ENCODE measurements at places on chromosomes 2 and 18.
A peak's percentile ranks its signal among the peaks of the same experiment; 100 is the strongest.

GRCh38 chr18:39607034-39607433 is 2041.4 kb upstream of the CELF4 start:
- no peak for DNase-seq

DNA sequence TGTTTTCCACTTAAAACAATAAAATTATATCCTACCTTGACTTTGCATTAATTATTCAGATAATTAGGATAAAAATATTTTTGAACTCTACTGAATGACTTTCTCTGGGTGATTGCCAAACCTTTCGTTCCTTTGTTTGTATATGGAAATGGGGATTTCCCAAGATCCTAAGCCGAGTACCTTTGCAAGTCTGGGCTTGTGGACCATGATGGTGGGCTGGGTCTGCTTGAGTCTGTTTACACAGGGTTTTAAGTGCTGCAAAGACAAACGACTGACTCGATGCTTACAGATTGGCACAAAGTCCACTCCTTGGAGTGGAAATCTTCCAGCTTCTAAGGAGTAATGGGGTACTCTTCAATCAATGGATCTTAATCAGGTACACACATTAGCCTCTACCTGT is 659.5 kb downstream of the TSN start:
- DNase-seq: peak; percentile 49

DNA sequence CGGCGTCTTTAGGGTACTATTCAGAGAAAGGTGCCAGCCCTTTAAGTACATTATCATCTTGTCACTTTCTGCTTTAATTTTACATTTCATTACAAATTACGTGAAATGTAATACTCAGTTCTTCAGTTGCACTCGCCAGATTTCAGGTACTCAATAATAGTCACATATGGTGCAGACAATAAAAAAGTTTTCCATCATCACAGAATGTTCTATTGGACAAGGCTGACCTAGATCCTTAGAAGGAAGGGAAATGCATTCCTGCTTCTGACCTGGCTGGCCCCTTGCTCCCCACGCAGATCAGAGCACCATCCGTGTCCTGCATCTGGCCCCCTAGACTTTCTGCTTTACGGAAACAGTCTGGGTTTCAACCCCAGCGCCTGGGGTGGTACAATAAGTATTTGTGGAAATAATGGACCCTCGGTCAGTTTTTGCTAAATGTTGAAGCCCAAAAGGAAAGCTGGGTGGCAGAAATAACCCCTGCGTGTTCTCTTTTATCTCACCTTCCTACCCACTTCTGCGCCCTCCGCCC is 681 bp upstream of the C2orf72 start:
- no peak for DNase-seq

GRCh38 chr2:86050301-86050700 is 55.4 kb downstream of the POLR1A start:
- DNase-seq: no peak

DNA sequence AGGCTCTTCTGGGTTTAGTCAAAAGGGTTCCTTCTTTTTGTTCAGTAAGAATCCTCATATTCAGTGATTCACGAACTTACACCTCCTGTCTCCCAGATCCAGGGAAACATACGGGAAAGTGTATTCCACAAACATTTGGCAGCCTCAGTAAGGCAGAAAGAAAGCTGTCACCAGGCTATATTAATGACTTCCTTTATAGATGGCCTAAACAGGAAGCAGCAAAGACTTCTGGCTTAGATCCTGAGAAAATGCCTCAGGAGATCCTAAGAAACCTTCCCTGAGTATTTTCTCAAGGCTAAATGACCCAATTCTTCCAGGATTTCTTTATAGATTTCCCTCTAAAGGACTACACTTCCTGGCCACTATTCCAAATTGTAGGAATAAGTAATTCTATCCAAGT is 1995.5 kb upstream of the CELF4 start:
- no peak for DNase-seq

- DNase-seq: no peak
Observed at GRCh38 chr2:11945139-11946126, 199.0 kb downstream of the LPIN1 start.

DNA sequence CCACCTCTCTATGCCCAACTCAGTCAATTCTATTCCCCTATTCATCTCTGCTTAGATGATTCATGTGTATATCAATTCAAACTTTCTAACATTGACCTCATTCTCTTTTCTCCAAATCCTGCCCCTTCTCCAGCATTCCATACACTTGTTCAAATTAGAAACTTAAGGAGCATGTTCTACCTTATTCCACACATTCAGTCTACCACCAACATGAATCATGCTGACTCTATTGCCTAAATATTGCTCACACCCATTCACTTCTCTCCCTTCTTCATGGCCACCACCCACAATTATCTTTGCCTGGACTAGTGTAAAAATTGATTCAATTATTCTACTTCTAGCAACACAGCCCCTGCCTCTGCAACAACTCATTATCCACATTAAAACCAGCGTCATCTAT is 147.5 kb downstream of the VWC2L start:
- no peak for DNase-seq

DNA sequence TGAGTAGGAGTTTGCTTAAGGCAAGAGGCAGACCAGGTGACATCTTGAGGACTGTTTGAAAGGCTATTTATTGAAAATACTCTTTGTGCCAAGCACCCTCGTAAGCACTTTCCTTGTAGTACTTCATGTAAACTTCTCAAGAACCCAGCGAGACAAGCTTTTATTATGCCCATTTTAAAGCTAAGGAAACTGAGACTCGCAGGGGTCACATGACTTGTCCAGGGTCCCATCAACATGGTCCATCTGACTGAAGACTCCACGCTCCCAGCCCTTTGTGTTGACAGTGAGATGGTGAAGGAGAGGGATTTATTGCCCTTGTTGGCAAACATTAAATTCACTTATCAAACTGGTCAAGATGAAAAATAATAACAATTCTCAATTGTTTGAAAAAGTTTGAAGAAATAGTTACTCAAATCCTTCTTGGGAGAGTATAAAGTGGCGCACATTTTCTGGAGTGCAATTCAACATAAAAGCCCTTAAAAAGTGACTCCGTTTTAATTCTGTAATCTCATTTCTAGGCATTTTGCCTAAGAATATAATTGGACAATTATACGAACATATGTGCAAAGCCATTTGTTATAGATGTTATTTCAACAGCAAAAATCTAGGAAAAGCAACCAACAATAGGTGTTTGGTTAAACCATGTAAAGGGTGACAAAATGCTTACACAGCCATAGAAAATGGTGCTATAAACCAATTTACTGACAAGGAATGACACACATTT is 270.5 kb upstream of the NCKAP5 start:
- DNase-seq: no peak

DNA sequence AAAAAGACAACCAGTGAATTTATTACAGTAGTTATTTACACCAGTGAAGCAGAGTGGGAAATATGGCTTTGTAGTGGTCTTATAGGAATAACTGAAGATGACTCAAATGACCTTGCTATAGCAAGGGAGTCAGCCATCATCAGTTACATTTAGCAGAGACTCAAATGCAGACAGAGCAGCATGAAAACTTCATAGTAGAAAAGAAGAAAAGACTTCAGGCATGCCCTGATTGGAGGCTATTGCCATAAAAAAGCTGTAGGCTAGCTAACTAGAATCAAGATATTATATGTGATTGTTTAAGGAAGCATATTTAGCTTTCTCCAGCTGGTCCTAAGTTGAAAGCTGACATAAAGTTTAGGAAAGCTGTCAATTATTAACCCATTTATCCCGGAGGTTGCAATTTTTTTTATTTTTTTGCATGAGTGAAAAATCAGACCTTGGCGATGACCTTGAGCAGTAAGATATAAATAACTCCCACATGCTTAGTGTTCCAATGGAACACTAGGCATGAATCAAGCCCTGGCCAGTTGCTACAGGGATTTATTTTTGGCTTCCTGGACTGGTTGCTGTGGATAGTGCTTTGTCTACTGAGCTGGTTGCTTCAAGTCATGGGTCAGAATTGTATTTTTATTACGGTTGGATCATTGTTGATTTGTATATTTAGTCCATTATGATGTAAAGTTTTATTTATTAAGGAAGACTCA is 675.6 kb upstream of the VRK2 start:
- DNase-seq: no peak

DNA sequence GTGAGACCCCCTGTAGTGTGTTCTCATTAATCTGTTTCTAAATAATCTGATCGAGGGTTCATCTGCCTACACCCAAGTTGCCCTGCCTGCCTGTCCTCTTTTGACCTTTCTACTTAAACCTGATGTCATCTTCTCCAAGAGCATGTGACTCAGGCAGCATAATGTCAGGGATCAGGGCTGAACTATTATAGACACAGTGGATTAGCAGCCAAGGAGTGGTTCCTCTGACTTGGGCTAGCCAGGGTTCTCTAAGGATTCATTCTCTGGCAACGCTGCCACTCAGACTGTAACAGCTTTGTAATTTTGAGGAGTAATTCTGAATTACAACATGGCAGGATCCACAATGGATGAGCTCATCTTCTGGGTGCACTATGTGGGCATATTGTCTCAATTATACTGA is 124.0 kb downstream of the MDH1 start:
- no peak for DNase-seq

- no peak for DNase-seq
Observed at GRCh38 chr18:7224198-7224597, 6.7 kb upstream of the LRRC30 start.

DNA sequence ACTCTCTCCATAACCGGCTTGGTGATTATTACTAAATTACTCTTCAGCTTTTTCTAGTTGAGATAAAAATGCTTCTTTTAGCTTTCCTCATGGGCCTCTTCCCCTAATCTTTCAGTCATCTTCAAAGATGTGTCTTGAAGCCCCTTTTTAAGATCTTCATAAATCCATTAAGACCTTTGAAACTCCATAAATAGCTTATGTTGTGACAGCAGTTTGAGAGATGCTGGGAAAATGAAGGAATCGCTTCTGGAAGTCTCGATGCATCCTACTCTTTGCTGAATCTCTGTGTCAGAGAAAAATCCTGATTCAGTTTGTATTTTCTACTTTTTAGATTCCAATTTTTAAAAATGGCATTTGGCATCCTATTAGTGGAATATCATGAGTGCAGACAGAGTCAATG is 13.0 kb downstream of the SCYGR4 start:
- DNase-seq: no peak

DNA sequence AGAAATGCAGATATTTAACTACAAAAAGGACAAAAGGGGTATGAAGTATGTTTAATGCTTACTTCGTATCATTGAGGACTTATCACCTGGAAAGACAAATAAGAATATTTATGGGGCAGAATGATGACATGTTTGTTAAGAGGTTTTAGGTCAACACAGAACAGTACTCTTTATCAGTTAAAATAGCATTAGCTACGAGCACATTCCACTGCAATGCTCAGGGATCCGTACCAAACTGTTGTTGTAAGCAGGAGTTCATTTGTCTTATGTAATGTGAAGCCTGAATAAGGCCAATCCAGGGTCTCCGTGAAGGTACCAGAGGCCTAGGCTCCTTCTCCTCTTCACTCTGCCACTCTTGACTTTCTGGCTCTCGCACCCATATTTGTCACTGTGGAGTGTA is 465.7 kb upstream of the NRP2 start:
- no peak for DNase-seq

Measured in NCI-H1417 (cell line).